Stimulated activated CD8-positive, alpha-beta memory T cell treated with anti-CD3 and anti-CD28 coated beads, Interleukin-7, amount 100 ng/mL, for 1 hour (primary cell): ENCODE measurements at places on chromosomes 7 and 10.

DNA sequence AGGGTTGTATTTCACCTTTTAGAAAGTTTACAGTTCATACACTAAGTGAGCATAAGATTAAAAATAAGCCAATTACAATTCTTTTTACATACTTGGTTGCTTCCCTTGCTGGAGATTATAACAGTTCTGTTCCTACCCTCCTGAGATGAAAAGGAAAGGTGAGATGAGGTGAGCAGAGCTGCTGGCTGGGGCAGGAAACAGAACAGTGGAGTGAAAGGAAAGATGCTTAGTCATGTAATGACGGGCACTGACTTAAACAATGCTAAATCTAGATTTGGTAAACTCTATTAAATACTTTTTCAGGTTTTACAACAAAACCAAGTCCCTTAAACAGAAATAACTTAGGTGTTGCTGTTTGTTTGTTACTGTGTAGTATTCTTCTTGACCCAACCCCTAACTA lies 19.9 kb upstream of the ZEB1 start:
- DNase-seq: no peak

DNA sequence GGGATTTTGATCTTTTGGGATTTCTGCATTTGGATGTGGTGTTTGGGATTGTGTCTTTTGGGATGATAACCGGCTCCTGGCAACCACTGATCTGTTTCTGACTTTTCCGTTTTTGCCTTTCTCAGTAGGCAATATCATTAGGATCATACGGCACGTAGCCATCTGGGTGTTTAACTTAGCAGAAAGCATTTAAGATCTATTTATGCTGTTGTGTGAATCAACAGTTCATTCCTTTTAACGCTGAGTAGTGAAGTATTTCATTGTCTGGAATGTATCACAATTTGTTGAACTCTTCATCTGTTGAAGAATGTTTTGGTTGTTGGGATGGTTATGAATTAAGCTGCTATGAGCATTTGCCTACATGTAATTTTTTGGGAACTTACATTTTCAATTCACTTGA lies 459.6 kb downstream of the SDK1 start:
- DNase-seq: no peak

GRCh38 chr7:50312250-50313162 lies 8.0 kb downstream of the IKZF1 start:
- no peak for DNase-seq

DNA sequence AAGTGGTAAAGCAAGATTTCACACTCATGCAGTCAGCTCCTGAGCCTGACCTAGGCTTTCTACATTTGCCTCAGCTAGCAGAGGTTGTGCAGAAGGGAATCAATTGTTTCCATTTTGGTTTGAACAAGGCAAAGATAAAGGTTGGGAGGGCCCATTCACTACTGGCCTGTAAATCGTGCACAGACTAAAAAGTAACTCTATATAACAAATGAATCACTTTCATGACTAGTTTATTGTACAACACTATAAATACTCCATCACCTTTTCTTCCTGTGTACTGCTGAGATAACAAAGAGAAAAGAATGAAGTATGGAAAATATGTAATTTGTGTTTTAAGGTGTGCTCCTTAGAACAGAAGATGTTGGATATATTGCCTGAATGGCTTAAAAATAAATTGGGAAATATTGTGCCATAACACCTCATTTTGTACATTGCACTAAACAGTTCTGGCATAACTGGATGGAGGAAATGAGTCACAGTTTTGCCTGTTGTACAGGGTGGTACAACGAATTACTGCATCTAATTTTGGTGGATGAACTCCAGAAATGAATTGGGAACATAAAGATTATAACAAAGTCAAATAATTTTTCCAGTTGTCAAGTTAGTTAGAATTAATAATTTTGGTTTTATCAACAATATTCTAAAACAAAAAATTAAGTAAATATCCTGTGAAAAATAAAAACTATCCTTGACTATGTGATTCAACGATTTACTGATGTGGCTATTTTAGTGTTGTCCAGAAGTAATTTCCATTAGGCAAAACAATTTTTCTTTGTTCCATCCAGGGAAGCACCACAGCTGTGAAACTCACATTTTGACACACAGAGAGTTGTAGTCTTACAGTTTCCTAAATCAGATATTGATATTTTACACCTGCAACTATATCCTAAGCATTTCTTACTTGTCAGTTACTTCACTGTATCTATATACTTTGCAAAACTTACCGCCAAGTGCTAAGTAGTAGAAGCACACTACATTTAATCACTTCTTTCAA lies 18.0 kb downstream of the SEMA3C start:
- no peak for DNase-seq

DNA sequence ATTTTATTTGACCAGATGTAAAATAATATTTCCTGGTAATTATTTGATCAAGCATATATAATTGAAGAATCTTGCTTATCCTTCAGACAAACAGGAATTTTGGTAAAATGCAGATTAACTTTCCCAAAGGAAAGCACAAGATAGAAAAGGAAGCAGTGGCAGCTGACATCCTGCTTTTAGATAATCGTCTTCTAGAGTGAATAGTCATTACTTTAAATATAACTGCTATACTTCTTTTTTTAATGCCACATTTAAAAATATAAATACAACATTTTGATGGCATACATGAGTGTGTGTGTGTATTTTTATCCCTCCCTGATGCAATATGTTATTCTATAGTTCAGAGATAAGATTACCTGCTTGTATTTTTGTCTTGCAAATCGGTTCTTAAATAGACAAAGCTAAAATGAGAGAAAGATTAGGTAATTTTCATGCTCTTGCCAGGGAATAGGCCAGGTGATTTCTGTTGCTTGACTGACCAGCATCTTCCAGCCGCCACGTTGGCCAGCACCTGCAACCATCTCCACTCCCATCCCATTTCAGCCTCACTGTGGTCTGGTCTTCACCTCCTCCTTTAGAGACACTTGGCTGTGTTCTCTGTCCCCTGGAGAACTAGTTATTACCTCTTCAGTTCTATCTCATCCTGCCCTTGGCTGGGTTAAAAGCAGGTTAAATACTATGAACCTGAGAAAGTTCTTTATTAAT lies 58.1 kb downstream of the MDFIC start:
- no peak for DNase-seq

DNA sequence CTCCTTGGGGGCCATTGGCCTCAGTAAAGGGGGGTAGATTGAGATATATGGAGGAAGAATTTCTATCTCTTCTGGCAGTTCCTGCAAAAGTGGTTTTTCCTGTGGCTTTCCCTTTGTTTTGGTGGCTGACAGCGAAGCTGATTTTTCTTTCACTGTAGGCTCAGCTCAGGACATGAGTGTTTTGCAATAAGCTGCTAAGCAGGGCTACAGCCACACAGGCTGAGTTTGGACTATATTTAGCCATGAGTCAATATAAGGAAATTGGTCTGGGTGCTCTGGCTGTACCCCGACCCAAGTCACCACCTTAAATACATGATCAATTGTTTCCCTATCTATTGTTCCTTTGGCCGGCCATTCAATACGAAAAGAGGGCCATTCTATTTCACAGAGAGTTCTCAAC lies 212.7 kb upstream of the KCND2 start:
- DNase-seq: no peak

DNA sequence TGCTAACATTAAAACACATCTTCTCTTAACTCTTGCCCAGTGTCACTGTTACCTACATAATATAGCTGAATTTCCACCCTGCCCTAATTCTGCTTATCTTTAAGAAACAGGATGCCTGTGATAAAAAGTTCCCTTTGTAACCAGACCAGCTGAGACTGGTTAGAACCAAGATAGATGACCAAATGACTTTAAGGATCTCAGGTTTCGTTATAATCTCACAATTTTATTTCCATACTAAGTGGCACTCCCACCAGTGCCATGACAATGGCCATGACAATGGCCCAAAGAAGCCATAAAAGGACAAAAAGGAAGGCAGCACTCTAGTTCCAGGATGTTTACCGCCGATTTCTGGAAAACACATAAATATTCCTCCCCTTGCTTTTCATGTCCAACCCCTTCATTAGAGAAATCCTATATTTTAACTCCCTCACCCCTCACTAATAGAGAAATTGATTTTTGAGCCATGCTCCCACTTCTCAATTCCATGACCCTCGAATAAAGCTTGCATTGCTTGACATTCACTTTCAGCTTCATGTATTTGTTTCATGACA lies 126.1 kb downstream of the ELAPOR2 start:
- DNase-seq: no peak

DNA sequence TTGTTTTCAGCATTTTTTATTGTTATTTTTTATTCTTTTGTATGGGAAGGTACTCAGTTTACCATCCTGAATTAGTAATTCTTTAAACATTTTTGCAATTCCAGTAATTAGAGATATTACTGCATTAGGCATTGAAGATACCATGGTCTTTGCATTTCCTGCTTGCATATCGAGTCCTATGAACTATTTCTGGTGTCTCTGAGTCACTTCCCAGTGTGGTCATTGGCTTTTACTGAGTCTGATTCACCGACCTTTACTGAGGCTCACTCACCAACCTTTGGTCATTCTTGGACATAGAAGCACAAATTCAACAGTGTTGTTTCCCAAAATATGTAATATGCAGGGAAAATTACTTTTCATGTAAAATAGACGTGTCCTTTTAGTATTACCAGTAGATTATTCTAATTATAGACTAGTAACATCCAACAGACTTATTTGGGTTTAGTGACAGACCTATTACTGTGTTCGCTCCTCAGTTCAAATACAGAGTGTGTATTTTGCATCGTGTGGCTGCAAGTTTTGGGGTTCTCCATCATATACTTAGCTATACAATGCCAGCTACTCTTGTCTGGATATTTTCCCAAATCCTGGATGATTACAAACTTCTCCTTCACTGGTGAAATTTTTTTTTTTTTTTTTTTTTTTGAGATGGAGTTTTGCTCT lies 180.7 kb upstream of the PRSS1 start:
- DNase-seq: no peak

- no peak for DNase-seq
Measured at GRCh38 chr10:4477664-4478063, 348.3 kb upstream of the AKR1E2 start.

DNA sequence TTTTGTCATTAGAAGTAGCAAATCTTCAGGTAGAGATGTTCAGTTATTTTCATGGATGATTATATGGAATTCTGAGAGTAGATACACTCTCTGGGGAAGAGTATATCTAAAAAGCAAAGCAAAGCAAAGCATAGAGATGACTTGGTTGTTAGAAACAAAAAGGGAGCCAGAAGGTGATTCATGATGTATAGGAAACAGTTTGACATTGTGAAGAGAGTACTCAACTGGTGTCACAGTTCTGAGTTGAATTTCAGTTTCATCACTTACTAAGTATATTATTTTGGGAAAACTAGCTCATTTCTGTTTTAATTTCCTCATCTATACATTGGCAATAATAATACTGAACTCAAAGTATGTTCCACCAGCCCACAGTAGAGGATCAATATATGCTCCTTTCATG lies 86.8 kb downstream of the SEMA3C start:
- no peak for DNase-seq

GRCh38 chr7:83149466-83149865 lies 13.2 kb downstream of the PCLO start:
- no peak for DNase-seq

DNA sequence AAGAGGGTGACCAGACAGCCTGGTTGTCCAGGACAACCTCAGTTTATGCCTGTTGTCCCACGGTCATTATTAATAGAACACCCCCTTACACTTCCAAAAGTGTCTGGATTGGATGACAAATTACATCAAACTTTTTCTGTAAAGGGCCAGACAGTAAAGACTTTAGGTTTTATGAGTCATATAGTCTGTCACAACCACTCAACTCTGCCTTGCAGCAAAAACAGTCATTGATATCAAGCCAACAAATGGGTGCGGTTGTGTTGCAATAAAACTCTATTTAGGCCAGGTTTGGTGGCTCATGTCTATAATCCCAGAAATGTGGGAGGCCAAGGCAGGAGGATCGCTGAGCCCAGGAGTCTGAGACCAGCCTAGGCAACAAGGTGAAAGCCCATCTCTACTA lies 66.7 kb upstream of the ATP6V0A4 start:
- DNase-seq: no peak

DNA sequence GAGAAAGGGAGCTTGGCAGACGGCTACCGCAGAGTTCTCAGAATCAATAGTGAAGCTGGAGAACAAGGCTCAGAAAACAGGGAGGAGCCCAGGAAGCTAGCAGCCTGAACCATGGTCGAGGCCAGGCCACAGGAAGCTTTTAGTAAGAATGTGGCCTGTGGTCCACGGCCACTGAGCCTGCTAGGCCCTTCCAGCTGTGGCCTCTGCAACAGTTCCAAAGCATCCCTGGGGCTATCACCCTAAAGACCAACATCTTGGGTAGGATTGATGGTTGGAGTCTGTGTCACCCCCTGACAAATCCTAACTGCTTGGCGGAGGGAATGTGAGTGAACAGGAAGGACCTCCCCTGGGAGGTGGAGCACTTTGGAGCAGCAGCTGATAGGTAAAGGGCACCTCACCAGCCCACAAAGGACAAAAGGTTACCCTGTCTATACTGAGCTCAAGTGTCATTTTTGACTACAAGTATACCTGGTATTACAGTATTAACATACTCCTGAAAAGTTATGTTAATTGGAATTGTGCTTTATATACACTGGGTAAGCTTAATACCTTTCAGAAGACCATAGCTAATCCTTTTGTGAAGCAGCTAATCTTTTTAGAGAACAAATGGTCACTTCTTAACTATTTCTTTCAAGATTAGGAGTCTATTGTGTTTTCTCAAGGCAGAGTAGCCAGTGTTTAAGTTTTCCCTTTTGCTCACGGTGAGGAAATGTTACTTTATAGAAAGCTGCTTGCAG lies 18.7 kb downstream of the PTPRE start:
- DNase-seq: no peak

DNA sequence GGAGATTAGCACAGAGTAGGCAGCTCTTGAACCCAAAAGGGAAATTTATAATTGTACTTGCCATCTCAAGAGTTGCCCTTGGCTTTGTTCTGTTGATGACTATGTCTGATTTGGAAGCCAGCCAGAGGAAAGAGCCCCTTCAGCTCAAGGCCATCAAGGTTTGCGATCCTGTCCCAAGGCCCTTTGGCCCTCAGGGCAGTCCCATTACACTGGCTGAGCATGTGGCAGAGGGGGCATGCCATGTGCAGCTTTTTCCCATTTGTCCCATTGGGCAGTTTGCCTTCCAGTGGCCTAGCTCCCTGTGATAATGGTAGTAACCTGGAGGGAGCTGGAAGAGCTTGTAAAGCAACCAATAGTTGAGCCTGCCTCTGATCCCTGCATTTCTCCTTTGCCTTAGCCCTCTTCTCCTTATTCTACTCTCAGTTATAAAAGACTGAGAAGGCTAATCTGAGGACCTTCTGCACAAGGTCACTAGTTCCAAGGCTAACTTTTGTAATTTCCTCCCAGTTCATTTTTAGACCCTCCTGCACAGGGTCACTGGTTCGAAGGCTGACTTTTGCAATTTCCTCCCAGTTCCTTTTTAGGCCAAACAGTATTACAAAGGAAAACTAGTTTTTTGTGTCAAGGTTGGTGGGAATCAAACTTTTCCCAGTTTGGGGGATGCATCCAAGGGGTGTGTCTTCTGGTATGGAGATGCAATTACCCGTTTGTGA lies 31.0 kb upstream of the ARHGAP12 start:
- no peak for DNase-seq
